Midbrain (tissue), 1 donor: ENCODE measurements at places on chromosomes 1 and 21.

- DNase-seq: no peak
Observed at GRCh38 chr1:59144959-59145358, 151.9 kb upstream of the FGGY start.

GRCh38 chr1:143698016-143698415 is 273.8 kb downstream of the FAM72C start:
- DNase-seq: no peak

GRCh38 chr21:22020221-22020620 is 1022.0 kb downstream of the NCAM2 start:
- DNase-seq: no peak

DNA sequence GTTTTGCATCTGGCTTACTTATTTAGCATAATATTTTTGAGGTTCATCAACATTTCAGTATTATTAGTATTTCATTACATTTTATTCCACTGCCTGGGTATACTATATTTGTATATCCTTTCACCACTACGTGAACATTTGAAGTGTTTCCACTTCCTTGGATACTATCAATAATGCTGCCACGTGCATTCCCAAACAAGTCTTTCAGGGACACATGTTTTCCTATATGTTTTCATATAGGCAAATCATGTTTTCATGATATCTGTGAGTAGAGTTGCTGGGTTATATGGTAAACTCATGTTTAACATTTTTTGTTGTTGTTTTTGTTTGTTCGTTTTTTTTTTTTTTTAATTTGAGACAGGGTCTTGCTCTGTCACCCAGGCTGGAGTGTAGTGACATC is 380.1 kb downstream of the OMA1 start:
- no peak for DNase-seq

DNA sequence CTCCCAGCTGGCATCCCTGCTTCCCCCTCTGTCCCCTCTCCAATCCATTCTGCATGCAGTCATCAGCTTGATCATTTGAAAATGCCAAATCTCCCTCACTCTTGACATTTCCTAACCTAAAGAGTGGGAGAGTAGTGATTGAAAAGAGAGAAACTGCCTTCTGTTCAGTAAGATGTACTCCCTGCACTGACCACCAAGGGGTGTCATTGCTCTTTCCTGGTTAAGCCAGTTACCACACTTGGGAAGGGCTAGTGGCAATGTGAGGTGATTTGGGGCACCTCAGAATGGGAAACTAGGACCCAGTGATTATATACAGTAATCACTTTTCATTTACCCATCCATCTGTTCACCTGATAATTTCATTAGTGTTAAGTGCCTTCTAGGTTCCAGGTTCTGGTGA is 6.9 kb upstream of the TMEM269 start:
- no peak for DNase-seq

DNA sequence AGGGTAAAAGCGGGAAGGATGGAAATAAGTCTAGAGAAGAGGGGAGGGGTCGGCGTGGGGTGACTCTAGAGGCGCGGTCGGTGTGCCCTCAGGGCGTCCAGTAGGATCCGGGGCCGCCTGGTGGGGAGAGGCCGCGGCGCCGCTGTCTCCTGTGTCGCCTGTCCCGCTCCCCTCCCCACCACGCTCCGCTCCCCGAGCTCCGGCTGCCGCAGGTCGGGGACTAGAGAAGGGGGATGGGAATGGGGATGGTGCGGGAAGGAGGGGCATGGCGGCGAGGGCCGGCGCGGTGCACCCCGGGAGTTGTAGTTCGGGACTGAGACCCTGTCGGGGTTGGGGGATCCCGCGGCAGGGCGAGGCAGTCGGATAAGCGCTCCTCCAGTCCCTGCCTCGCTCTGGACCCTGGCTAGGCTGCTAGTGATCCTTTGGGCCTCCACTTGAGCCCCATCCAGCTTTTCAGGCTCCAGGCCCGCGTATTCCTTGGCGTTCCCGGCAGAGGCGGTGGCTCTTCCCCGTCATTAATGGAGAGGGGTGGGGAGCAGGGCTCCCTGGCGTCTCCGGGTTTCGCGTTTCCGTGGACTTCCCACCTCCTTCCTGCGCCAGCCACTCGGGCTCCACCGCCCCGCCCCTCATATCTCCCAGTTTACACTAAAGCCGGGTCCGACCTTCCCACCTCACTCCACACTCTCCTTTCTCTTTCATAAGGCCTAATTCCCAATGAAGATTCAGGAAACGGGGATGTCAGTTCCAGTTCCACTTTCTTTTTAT is at the start of gene ENTREP3:
TSS of gene ENTREP3 (minus strand) at position 241 of the 765 bp plus-strand sequence. CDS start 606 bp downstream, outside the sequence.
- peak; percentile 90 for DNase-seq

GRCh38 chr21:17387030-17387617 is 125.7 kb upstream of the CXADR start:
- DNase-seq: peak; percentile 88

DNA sequence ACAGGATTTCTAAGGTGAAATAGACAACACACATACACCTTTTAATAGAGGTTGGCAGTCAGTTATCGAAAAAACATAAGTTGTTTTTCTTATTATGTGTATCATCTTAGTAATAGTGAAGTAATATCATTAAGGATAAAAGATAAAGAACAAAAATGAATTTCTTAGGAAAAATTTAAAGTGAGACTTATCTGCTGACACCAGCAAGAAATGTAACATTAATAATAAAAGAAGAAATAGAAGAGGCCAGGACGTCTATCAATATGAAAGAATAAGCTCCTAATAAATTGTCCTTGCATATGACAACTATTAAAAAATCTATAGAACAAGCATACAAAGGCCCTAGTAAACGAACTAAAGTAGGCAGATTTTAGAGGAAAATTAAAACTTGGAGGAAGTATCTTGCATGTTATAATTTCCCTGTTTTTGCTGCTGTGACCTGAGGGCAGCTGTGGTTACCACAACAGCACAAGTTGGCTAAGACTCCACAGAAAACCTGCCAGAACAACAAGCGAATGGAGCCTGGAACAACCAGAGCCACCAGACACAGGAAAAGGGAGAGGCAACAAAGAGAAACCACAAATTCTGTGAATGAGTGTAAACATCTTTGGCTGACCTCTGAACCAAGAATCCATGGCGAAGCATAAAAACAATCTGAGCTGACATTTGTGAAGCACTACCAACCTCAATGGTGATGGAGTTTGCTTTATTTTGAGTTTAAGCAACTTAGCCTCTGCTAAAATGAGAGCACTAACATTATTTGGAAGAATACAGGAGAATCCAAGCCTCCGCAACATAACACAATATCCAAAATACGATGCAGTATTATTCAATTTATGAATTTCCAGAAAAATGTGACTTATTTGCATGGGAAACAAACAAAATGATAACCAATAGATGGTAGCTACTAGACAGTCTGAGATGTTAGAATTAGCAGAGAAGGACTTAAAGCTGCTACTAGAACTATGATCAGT is 207.5 kb downstream of the KCNT2 start:
- no peak for DNase-seq
